ENCODE measurements at places on chromosomes 13 and 19.
A peak's percentile ranks its signal among the peaks of the same experiment; 100 is the strongest.

DNA sequence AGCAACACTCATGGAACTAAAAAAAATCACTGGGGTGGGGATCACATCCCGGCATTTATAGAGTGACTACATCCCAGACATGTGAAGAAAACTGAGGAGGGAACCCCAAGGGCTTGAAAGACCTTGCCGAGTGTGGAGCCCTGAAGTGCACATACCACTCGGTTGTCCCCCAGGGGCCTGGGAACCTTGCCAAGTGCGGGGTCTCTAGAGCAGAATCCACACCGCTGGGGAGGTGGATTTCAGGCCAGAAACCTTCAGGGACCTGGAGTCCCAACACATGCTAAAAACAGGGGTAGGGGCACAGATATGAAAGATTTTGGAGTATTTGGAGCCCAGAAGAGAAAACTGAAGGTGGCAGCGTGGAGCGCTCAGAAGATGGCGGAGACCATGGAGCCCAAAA is 35.2 kb downstream of the ERICH4 start:
- no peak for DNase-seq

DNA sequence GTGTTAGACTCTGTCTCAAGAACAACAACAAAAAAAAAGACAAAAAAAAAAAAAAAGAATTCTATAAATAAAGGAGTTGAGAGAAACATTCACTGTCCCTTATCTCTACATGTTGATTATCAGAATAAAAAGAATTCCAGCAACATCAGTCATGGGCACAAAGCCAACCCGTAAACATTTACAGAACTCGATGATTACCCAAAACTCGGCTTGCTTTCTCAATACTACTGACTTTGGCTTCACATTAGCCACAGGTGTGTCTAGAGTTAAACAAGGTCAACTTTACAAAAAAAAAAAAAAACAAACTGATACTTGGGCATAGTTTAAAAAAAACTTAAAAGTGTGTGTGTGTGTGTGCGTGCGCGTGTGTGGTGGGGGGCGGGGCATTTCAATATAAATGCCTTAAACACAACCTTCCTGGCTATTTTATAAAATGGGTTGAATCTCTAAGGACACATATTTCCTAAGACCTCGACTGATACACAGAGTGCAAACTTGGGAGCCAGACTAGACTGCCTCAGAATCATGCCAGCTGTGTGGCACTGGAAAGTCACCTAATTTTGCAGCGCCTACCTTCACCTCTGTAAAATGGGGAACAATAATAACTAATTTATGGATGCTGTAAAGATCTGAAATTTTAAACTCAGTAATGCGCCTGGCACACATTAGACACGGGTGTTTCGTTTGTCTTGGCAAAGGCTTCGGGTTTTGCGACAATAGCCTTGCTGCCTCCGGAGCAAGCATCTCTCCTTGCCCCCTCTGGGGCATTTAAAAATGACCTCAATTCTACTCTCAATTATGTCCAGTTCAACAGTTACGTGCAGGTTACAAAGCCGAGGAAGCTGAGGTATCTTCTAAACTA is 922 bp downstream of the EBPL start:
- DNase-seq: no peak

DNA sequence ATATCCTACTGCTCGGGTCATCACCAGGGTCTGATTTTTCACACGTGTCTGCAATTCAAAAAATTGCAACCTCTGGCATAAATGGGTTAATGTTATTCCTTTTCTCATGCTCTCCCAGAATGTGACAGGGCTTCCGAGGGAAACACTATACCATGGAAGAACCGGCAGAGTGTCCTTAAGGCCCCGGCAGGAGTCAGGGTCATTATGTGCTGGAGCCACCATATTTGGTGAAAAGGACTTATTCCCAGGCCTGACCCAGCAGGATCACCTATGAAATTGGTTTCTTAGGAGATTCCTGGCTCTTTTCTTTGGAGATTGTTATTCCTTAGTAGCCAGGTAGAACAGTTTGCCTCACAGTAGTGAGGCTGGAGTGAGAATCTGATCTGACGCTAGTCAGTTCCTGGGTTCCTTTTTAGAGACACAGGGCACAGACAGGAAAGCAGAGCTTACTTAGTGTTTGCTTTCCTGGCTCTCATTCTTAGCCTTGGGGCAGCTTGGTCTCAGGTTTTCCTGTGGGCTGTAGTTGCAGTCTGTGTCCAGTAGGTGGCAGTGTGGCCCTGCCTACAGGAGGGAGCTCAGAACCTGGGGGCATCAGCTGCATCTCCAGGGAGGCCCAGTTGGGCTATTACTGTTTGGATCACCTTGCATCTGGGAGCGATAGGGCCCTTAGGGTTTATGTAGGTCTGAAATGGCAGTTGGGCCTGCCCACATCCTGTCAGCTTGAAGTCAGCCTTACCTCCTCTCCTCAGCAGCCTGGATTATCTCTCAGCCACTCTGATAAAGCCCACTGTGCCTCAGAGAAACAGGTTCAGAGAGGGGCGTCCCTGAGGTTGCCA is 12.4 kb downstream of the SNRNP70 start:
- peak; percentile 68 for DNase-seq

- DNase-seq: no peak
Observed at GRCh38 chr13:51856027-51856736, 5.6 kb upstream of the CCDC70 start.

GRCh38 chr13:21175656-21176214 is 617 bp downstream of the SKA3 start:
- peak; percentile 48 for DNase-seq

DNA sequence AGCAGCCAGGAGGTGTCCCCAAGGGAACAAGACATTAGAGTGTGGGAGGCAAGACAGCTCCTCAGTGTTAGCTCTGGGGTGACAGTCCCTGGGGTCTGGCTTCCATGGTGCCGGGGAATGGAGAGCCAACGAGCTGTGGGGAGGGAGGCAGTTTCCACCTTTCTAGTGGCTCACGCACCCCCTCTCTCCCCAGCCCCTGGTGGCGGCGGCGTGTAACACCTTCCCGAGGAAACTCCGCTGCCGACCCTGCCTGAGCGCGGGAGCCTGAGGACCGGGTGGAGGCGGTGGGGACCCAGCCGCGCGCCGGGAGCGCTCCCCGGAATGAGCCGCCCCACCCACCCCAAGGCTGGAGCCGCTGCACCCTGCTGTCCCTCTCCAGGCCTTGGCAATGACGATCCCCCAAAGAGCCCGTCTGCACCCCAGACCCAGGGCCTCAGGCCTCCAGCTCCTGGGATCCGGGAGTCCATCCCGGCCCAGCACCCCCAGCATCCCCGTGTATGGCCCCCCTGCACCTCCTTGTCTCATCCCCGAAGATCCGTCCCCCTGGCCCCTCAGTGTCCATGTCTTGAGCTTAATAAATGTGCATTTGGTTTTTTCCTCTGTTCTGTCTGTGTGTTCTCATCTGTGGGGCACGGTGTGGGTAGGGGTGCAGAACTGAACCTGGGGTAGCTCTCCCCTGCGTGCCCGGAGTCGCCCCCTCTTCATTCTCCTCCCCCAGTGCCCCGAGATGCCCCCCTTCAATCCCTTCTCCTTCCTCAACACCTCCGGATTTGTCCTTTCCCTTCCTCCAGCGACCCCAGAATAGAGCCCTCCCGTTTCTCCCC is 622 bp upstream of the FXYD5 start:
- peak; percentile 88 for DNase-seq

- DNase-seq: no peak
Observed at GRCh38 chr13:59570204-59570603, 593.5 kb downstream of the DIAPH3 start.

DNA sequence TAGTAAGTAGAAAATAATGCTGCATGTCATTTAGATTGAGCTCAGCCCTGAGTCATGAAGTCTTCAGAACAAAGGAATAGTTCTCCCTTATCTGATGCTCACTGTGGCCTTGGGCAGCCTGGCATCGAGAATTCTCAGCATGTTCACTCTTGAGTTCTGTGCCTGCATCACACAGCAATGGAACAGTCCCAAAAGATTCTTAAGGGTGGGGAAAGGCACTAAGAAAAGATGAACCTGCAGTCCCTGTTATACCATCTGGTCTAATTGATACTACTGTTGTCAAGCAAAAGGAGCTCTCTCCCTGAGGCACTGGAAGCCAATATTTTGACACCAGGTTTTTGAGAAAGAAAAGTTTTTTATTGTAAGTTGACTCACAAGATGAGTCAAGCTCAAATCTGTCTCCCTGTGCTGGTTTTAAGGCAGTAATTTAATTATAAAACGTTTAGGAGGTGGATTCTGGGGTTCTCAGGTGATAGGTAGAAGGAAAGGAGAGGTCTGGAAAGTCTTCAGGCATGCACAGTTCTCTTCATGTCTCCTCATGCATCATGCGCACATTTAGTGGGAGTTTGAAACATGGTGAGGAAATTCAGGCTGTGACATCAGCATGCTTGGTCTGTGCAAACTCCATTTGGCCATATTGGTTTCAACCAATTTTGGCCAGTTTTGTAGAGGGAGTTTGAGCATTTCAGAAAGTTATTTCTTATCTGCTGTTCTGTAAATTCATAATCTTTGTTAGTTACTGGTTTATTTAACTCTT is 38.1 kb upstream of the ZNF766 start:
- DNase-seq: no peak

- DNase-seq: no peak
Observed at GRCh38 chr13:42021851-42022250, 26.6 kb upstream of the DGKH start.

DNA sequence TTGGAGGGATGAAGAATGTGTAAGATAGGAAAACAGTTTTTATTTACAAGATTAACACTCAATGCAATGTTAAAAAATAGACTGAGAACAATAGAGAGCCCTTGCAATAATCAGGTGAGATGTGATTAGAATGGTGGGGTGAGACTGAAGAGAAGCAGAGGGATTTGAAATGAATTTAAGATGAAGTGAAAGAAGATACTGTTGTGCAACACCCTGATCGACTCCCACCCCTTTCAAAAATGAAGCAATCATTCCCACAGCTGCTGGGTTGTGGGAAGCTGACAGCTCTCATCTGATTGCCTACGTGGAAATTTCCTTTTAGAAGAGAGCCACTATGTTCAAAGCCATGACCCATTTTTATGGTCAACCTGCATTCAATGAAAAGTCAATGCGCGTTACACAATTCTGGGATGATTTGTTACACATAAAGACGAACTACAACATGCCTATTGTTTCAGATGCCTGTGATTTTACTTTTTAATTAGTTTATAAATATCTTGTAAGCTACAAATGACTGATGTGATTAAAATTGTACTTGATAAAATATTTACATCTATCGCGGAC is 1374.8 kb downstream of the PCDH9 start:
- DNase-seq: no peak

- DNase-seq: no peak
Observed at GRCh38 chr13:45541806-45542205, 73.7 kb downstream of the ERICH6B start.

GRCh38 chr19:456547-457110 is 4.2 kb downstream of the SHC2 start:
- no peak for DNase-seq

DNA sequence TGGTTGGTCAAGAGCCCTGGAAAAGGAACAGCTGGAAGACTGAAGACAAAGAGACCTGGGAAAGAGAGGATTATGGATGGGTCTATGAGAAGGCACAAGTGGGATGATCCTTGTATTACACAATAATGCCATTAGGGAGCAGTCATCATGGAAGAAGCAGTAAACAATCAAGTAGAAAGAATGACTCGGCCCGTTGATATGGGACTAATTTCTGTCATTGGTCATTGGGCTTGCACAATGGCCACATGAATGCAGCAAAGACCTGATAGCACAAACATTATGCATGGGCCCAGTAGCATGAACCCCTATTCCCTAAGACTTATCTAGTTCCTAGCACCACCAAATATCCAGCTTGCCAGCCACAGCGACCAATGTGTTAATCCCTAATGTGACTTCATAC is 390.3 kb upstream of the ZNF507 start:
- no peak for DNase-seq

DNA sequence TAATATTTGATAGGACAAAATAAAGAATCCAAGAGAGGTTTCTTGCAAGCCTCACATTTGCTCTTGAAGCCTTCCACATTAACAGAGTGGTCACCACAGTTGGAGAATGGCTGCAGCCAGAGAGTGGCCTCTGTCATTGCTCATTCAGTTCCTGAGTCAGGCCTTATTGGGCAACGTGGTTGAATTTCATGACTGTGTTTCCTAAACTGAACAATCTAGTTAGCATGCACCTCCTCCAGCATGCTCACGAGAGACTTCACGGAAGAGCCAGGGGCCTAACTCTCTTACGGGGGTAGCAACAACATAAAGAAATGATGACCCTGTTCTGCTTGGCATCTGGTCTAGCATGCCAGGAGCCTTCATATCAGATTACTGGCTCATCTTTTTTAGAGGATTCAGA is 9.6 kb upstream of the UBL3 start:
- no peak for DNase-seq

- no peak for DNase-seq
Observed at GRCh38 chr13:44895264-44895952, 93.9 kb downstream of the NUFIP1 start.
